ENCODE measurements at places on chromosomes 7 and 10.

DNA sequence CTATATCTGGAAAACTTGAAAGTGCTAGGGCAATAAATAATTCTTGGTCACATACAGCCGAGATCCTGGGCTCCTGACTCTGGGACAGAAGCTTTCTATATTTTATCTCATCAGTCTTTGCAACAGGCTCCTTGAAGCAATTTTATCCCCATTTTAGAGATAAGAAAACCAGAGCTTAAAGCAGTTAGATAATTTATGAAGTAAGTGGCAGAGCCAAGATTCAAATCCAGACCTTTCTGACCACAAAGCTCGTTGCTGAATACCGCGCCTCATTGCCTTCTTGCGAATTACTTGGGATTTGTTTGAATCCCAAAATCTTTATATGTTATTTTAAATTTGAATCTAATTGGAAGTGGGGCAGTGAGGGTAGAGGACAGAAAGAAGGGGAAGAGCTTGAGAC lies 106.0 kb downstream of the TCF7L2 start:
- no peak for DNase-seq

GRCh38 chr10:96369890-96370583 lies 11.2 kb upstream of the OPALIN start:
- no peak for DNase-seq

GRCh38 chr10:69629897-69630650 lies at the start of gene FAM241B:
Gene FAM241B (plus strand): TSS chr10:69630247. CDS start chr10:69631744, 1,497 bp downstream.
- peak; percentile 49 for DNase-seq

DNA sequence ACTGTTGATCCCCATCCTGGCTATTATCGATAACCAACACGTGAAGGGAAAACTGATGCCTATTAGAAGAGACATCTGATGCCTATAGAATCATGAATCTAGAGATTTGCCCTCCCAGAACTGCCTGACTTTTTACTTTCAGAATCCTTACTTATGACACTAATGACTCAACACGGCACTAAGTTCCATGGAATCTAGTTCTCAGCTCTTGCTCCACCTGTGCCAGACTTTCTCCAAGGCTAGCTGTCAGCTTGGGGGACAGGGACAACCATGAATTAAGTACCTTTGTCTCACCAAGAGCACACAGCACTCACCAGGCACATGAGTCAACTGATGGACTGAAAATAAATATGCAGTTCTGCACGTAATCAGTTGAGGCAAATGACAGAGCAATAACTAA lies 184.2 kb downstream of the FRMD4A start:
- DNase-seq, result no peak
